ENCODE measurements at places on chromosomes 7 and 10. TPM values are rescaled to one million over a fixed set of nuclear protein-coding genes. Genes with fewer than 3 reads are reported as not detected.

Gene ITIH2
- not detected for total RNA-seq

Gene CTTNBP2
- 23.7 TPM for total RNA-seq

Gene GIMAP1
- total RNA-seq, result 6.6 TPM

Gene SND1
- total RNA-seq, result 85.8 TPM

Gene PCGF6
- 14.1 TPM for total RNA-seq

Gene ACTL6B
- not detected for total RNA-seq

Gene CNTNAP2
- 1.2 TPM for total RNA-seq

Gene PDGFA
- total RNA-seq, result 184 TPM

Gene SEMA3A
- total RNA-seq, result 27.8 TPM

Gene PLAC9
- total RNA-seq, result 59.4 TPM

Gene C10orf53
- total RNA-seq, result not detected

Gene CHCHD2
- 212 TPM for total RNA-seq

Gene ANKRD30A
- total RNA-seq, result not detected

Gene GPRIN2
- 2.2 TPM for total RNA-seq

Gene PPIA
- total RNA-seq, result 1,649 TPM

Gene AKR1D1
- not detected for total RNA-seq

Gene FAM237B
- total RNA-seq, result not detected

Gene CYP2C19
- total RNA-seq, result not detected

Gene ASZ1
- not detected for total RNA-seq

Gene VSTM4
- 13.5 TPM for total RNA-seq

Gene NAT16
- not detected for total RNA-seq

Gene LEP
- total RNA-seq, result not detected

Gene ARL3
- 9.8 TPM for total RNA-seq
